ENCODE measurements at places on chromosomes 7 and 10.

DNA sequence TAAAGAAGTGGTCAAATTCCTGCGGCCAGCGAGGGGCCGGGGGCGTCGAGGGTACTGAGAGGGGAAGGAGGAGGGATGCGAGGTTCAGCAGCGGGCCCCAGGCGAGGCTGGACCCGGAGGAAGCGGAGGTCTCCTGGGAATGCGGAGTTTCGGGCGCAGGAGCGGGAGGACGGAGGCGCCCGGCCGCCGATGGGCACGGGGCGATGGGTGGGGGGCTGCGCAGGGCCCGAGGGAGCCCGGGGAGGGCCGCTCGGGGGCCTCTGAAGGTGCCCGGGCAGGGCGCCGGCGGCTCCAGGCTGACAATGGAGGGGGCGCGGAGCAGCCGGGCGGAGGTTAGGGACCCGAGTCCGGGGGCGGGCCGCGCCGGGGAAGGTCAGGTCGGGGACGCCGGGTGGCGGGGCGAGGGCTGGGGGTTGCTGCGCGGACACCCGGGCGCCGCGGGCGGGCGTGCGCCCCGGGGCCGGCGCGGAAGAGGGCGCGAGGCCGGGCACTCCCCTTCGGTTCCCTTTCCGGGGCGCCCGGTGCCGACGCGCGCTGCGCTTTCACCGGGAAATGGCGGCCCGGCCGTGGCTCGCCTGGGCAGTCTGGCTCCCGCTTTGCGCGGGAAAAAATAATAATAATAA is 683 bp downstream of the MACROH2A2 start:
- no peak for DNase-seq

- DNase-seq, result peak; percentile 23
Observed at GRCh38 chr10:114045136-114046086, 1.7 kb downstream of the ADRB1 start.

- no peak for DNase-seq
Observed at GRCh38 chr7:18013936-18014335, 13.7 kb downstream of the PRPS1L1 start.

DNA sequence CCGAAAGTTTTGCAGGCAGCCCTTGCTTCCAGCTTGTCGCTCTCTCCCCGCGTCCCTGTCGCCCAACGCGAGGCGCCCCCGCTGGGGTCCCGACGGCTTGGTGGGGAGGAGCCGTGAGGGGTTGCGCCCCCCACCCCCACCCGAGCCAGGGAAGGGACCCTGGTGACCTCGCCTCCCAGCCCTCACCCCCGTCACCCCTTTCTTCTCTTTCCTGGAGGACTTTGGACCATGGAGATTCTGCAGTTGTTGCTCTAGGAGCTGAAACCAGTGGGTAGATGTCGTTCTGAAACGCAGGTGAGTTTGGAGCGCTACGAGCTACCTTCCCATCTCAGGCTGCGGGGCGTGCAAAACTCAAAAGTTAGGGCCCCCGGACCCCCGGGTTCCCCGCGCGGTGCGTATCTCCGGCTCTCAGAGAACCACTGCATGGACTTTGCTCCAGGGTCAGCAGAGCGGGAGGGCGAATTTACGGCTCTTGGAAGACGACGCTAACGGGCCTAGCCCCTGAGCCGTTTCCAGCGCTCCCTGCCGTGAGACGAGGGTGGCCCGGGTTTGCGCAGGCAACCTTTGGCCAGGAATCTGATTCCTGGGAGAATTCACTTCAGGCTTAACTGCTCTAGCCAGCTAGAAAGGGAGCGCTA is 684 bp upstream of the ATXN7L1 start:
- peak; percentile 78 for DNase-seq

DNA sequence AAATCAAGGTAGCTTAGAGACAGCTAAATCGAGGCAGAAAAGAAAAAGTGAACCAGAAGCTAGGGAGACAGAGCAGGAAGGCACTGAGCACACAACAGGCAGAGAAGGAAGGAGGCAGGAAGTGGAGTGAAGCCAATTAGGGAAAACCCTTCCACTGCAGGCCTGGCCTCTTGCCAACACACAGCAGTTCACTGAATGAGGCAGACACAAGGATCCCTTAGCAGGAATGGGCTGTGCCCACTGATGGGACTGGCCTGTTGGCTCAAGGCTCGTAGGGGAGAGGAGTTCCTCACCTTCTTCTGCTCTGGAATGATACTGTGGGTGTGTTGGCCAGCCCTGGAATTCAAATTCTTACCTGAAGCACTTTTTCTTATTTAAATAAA is 220.3 kb upstream of the STK17A start:
- DNase-seq, result no peak

- DNase-seq, result peak; percentile 67
Observed at GRCh38 chr10:132397671-132398565, 918 bp downstream of the PWWP2B start.

- no peak for DNase-seq
Observed at GRCh38 chr7:116786791-116787443, 75.5 kb upstream of the CAPZA2 start.

GRCh38 chr10:79084012-79084971 is 15.5 kb downstream of the ZMIZ1 start:
- peak; percentile 91 for DNase-seq

DNA sequence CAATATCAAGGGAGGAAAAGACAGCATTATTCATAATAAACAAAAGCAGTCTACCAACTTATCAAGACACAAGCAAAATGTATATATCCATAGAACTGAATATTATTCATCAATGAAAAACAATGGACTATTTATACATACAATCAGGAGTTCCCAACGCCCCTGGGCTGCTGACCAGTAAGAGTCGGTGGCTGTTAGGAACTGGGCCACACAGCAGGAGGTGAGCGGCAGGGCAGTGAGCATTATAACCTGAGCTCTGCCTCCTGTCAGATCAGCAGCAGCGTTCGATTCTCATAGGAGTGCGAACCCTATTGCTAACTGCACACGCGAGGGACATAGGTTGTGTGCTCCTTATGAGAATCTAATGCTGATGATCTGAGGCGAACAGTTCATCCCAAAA is 71.7 kb upstream of the GPR22 start:
- DNase-seq, result no peak
